ENCODE measurements at places on chromosomes 16 and 17.

DNA sequence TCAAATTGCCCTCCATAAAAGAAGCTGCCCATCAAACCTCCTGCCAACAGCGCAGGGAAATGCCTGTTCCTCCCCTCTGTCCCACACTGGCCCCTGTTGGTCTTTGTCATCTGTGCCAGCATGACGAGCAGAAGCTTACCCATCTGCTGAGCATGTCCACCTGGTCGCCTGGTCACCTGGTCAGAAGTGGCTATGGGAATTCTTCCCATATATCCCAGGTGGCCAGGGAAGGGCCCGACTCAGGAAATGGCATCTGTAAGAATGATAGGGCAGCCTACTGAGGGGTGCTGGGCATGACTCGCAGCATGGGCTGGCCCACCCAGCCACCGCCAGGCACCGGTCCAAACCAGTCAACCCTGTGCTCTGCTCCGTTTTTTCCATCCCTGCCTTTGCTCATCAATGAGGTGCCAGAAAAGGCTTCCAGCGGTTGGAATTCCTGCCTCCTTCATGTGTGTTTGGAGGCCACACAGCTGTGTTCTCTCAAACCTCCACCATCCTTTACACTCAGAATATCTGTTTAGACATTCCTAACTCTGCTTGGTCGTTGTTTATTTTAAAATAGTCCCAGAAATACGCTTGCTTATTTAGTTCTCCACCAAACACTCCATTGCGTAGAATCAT is 145.2 kb downstream of the CLEC16A start:
- no peak for DNase-seq

DNA sequence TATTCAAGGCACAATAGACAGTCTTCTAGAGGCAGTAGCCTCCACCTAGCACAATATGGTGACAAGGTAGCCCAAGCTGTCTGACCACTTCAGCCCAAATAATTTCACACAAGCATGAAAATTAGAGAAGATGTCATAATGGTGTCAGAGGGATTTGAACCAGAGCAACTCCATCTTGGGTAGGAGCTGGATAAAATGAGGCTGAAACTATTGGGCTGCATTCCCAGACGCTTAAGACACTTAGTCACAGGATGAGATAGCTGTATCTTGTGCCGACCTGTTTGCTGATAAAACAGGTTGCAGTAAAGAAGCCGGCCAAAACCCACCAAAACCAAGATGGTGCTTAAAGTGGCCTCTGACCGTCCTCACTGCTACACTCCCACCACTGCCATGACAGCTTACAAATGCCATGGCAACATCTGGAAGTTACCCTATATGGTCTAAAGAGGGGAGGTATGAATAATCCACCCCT is 192.6 kb downstream of the CPPED1 start:
- no peak for DNase-seq

DNA sequence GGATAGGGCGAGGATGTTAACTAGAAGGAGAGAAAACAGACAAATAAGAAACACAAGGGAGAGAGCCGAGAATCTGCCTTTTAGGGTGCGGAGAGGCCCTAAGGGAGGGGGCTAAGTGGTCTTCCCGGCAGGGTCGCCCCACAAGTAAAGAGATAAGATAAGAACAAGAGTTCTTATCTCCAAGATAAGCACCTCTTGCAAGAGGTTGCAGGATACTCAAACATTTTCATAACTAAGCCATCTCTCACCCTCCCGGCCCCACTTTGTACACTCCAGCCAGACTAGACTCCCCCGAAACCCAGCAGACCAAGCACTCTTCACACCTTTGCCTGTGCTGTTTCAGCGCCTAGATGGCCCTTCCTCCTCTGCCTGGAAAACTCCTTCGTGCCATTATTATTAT is 14.3 kb downstream of the ZNF319 start:
- DNase-seq: no peak

- DNase-seq: no peak
Observed at GRCh38 chr17:82088838-82089722, 9.0 kb downstream of the FASN start.

- DNase-seq: no peak
Observed at GRCh38 chr16:30665155-30665829, 7.1 kb downstream of the FBRS start.

DNA sequence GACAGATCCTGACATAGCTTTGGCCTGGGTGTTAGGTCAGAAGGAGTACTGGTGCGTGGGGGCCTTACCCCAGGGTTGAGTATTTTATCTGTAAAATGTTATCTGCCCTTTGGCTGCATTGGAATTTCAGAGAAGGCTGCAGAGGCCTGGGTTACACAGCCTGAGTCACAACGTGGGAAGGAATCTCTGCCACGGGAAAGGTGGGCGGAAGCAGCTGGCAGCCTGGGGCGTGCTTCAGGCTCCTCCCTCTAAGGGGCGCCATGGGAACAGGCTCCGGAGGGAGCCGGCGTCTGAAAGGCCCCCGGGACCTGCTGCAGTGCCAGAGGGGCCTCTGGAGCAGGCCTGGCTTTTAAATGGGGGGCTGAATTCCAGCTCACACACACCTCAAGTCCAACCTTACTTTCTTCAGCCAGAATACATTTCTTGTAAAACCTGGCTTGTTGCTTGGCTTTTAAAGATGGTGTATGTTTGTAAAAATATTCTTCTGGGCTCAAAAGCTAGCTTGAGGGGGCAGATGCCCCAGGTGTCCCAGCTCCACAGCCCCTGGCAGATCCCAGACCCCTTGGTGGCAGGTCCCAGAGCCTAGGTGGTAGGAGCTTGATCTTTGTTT is 142.2 kb downstream of the RAB11FIP4 start:
- no peak for DNase-seq

DNA sequence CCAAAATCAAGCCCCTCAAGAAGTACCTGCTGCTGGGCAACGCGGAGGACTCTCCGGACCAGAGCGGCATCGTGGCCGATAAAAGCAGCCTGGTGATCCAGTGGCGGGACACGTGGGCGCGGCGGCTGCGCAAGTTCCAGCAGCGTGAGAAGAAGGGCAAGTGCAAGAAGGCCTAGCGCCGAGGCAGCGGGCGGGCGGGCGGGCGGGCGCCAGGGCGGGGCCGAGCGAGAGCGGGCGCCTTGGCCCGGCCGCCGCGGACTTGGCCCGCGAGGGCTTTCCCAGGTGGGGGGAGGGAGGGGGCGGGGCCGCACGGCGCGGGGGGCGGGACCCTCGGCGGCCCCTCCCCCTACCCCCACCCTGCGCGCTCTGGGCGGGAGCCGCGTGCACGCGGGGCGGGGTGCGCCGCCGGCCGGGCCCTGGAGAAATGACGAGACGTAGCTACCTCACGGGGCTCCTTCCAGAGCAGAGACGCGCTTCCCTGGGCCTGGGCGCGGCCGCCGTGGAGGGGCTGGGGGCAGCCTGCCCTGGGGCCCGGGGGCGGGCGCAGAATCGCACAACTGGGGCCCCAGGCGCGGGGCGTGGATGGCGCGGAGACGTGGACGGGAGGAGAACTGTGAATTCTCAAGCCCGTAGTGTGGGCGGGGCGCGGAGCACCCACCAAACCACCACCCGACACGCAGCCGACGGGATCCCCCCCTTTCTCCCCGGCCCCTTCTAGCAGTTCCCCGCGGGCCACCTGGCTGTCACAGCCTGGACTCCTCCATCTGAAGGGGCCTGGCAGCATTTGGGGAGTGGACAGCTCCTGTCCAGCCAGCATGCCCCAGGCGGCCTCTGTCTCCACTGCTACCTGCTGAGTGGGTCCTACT is 218.7 kb downstream of the NTN1 start:
- DNase-seq: peak; percentile 89

GRCh38 chr17:48153691-48154358 is 46.3 kb downstream of the SNX11 start:
- no peak for DNase-seq

DNA sequence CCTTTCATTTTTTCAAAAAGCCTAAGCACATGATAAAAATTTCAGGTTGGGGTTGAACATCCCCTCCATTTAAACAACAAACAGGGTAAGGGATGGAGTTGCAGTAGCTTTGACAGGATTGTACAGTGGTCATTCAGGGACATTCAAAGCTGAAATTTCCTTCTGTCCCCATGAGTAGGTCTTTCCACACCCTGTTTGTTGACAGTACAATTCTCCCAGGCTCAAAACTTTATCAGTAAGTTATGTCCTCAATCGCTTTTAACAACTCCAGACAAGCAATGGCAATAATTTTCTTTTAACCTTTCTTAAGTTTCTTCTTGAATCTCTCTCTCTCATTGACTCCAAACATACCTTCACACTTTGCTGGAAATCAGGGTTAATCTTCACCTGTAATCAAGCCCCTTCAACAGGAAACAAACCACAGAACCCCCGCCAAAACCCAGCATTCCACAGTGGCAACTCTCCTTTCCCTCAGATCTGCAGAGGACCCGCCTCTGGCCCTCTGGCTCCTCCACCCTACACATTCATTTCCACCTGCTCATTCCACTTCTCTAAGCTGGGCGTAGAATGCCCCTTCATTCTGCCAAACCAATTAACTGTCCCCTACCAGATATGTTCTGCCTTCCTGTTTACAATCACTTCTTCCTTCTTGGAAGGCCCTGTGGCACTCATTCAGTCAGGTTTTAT is 20.7 kb downstream of the TXNDC11 start:
- no peak for DNase-seq

- DNase-seq: no peak
Observed at GRCh38 chr16:57889522-57889921, 81.4 kb downstream of the CNGB1 start.

- DNase-seq: peak; percentile 6
Observed at GRCh38 chr16:10859020-10859419, 18.0 kb upstream of the CIITA start.

GRCh38 chr17:66836063-66837005 is 1.4 kb downstream of the CACNG5 start:
- no peak for DNase-seq

DNA sequence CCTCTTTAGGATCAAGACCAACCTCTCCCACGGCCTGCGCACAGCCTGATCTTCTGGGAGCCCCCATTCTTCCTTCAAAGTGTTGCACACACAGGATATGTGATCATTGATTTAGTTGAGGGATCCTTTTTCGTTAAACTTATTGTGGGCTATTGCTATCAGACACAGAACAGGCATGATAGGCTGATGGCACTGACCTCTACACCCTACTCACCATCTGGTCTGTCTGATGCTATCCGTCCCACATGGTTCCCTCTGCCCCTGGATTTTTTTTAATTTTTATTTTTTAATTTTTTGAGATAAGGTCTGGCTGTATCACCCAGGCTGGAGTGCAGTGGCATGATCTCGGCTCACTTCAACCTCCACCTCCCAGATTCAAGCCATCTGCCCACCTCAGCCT is 19.2 kb upstream of the LITAF start:
- DNase-seq: no peak

- no peak for DNase-seq
Observed at GRCh38 chr16:9077091-9077809, 14.2 kb upstream of the HAPSTR1 start.

GRCh38 chr16:88697831-88698615 is 8.2 kb downstream of the RNF166 start:
- no peak for DNase-seq

GRCh38 chr17:74779501-74779900 is 3.4 kb upstream of the NAT9 start:
- DNase-seq: no peak

GRCh38 chr17:72249441-72249840 is 128.6 kb downstream of the SOX9 start:
- no peak for DNase-seq

- DNase-seq: no peak
Observed at GRCh38 chr16:13331918-13332317, 430.5 kb downstream of the SHISA9 start.

DNA sequence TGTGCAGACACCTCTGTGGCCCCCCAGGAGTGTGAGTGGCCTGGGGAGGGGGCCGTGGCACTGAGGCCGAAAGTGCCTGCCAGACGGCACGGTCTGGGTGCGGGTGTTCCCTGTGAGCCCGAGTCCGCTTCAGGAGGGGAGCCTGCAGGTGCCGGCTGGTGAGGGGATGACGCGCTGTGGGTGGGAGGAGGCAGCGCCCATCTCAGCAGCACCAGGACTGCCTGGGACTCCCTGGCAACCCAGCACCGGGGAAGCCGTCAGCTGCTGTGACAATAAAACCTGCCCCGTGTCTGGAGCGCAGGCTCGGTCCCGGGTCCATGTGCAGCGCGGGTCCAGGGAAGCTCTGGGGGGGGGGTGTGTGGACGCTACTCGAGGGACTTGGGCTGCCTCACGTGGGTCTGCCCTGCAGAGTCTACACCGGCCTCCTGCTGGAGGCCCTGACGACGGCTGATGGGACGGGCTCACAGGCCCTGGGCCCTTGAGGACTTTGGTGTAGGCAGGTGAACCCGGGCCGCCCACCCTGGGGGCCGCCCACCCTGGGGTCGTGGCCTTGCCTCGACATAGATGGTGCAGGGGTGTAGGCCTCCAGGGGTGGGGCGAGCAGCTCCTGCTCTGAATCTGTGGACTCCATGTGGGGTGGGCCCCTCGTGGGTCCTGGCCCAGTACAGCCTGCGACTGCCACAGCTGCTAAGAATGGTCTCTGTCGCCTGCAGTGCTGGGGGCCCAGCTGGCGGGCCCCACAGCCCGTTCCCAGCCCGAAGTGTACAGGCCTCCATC is 5.9 kb upstream of the RAB40C start:
- DNase-seq: no peak

DNA sequence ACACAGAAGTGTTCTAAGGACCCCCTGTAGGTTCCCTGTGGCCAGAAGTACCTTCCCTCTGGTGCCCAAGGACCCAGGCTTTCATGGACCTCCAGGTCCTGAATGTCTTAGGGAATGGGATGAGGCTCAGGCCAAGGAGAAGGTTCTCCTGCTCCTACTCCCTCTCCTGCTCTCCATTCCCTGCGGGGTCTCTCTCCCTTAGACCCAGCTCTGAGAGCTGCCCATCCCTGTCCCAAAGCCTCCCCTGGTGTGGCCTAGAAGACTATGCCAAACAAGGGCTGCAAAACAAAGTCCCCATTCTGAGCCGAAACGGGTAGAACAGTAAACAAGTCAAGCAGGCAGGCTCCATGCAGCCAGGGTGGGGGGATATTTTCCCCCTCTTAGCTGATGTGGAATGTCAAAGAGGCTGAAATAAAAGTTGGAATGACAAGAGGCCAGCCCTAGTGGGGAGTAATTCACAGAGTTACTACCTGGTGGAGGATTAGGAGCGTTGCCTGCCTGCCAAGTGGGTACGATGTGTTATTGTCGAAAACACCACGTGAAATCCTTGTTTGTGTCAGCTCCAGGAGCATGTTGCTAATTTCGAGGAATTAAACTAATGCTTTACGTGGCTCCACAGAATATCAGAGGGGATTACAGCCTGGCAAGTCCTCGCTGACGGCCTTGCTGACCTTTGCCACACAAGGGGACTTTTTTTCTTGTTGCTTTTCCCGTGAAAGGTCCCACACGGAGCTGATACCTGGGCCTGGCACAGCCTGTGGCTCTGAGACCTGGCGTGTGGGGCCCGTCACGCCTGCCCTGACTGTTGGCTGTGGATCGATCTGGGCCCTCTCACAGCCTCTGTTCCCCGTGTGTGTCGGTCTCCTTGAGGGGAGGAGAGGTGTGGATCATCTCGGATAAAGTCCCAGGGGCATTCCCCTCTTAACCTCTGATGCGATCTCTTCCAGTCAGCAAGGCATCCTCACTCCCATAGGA is 2.9 kb downstream of the WFIKKN2 start:
- DNase-seq: no peak

- DNase-seq: no peak
Observed at GRCh38 chr17:55005520-55005919, 37.0 kb downstream of the STXBP4 start.
